ENCODE measurements at places on chromosomes 11 and 22. TPM values are rescaled to one million over a fixed set of nuclear protein-coding genes. Genes with fewer than 3 reads are reported as not detected.
A peak's percentile ranks its signal among the peaks of the same experiment; 100 is the strongest.

Gene OR8D2
- not detected for total RNA-seq

Gene MS4A6A
- total RNA-seq: 0.83 TPM

Gene KCNQ1OT1
- total RNA-seq: 3.1 TPM

Gene SSH3
- total RNA-seq: 39.9 TPM

DNA sequence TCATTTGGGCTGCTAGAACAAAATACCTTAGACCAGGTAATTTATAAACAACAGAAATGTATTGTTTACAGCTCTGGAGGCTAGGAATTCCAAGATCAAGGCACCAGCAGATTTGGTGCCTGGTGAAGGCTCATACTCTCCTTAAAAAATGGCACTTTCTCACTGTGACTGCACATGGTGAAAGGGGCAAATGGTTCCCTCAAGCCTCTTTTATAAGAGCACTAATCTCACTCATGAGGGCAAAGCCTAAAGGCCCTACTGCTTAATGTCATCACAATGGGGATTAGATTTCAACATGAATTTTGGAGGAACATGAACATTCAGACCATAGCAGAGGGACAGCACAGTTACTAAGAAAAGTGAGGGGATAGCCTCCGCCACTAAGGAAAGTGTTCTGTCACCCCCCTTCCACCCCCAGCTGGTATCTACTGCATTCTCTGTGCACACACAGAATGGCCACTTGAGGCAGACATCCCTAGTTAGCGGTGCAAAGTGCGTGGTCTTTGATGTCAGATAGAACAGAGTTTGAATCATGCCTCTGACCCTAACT, 47.2 kb upstream of the CEP295 start:
- no peak for DNase-seq

GRCh38 chr11:92758241-92758780, 211.1 kb upstream of the MTNR1B start:
- DNase-seq: no peak

- peak; percentile 87 for DNase-seq
Observed at GRCh38 chr11:95451682-95452081, 220.7 kb upstream of the SESN3 start.

DNA sequence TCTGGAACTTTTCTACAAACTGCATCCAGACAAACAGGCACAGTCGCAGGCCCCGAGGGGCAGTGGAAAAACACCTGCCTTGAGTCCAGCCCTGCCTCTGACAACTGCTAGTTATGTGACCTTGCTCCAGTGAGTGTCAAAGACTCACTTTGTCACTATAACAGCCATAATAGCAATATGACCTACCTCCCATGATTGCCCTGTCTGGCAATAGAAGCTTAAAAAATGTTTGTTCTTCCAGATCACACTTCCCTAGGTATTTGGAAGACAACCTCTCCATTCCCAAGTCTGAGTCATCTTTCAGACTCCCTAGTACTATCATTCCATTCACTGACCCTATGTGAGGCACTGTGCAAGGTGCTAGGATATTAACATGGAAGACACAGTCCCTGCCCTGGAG, 74.5 kb downstream of the RPL27A start:
- DNase-seq: no peak

DNA sequence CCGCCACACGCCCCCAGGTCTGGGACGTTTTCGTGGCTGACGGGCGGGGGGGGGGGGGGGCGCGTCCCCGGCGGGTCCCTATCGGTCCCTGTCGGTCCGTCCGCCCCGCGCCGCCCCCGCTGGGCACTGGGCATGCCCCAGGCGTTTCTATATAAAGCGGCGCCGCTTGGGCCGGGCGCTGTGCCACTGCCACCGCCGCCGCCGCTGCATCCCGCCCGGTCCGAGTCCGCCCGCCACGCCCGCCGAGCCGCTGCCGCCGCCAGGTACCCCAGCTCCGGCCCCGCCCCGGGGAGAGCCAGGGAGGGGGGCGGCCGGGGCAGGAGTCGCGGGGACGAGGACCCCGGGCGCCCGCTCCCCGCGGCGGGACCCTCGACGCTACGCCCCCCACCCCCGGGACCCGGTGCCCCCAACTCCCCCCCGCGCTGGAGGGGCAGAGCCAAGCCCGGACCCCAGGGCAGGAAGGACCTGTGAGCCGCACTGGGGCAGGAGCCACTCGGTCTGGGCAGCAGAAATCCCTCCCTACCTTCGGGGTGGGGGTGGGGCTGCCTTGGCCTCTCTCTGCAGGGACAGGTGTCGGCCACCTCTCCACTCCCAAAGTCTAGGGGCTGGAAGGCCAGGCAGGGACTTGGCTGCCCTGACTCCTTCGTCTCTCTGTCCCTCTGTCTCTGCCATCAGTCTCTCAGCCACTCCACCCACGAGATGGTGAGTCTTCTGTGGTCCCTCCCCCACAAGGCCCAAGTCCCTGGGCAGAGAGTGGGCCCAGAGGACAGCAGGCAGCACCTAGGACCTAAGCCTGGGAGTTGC, at the start of gene CARNS1:
TSS of gene CARNS1 (plus strand) at position 178 of the 804 bp plus-strand sequence. CDS start at position 700, 522 bp downstream.
- no peak for DNase-seq

GRCh38 chr11:27599217-27599616, 92.6 kb upstream of the LIN7C start:
- no peak for DNase-seq

GRCh38 chr22:32729412-32729811, 72.1 kb upstream of the TIMP3 start:
- DNase-seq: no peak

GRCh38 chr11:96001037-96001436, 77.1 kb upstream of the MTMR2 start:
- no peak for DNase-seq

GRCh38 chr11:43516316-43516850, 157.7 kb downstream of the TTC17 start:
- DNase-seq: peak; percentile 3
